ENCODE measurements at places on chromosomes 2 and 18. TPM values are rescaled to one million over a fixed set of nuclear protein-coding genes. Genes with fewer than 3 reads are reported as not detected.

MYO1B gene
- total RNA-seq, result 0.27 TPM

TCF4 gene
- total RNA-seq, result 127 TPM

CRYGD gene
- total RNA-seq, result 5.7 TPM

HOXD12 gene
- not detected for total RNA-seq

TMEM247 gene
- total RNA-seq, result not detected

LBX2 gene
- total RNA-seq, result 0.54 TPM

TRPM8 gene
- not detected for total RNA-seq

ASB18 gene
- under 0.01 TPM for total RNA-seq

STRN gene
- total RNA-seq, result 16.2 TPM

Data from hematopoietic multipotent progenitor cell (in vitro differentiated cells).